ENCODE measurements at places on chromosomes 6 and 20.

DNA sequence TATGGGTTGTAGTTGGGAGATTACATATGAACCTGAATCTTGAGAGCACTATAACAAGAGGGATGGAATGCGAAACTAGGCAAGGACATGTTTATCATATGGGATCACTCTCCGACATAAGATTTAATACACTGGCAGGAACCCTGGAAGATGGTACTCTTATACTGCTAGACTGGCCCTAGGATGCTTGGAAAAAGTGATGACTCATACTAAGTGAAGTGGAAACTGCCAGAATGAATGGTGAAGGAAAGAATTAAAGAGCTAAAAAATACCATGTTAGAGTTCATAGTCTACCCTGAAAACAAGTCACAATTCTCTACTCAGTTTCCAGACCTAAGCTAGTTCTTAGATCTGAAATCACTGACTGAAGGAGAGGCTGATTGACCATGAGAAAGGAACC, 45.5 kb upstream of the THEMIS start:
- DNase-seq, result no peak

DNA sequence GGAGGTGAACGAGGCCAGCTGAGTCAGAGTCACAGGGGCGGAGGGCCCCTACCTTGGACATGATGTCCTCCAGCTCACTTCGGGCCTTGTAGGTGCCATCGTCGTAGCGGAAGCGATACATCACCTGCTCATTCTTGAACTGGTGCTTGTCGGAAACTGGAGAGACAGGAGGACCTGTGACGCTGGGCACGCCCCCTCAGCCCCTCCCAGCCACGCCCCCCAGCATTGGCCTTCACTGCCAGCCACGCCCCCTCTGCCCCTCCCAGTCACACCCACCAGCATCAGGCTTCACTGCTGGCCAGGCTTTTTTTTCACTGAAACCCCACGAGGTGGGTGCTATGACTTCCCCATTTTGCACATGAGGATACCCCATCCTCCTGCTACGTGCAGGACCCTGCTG, 148.2 kb downstream of the PREX1 start:
- no peak for DNase-seq

DNA sequence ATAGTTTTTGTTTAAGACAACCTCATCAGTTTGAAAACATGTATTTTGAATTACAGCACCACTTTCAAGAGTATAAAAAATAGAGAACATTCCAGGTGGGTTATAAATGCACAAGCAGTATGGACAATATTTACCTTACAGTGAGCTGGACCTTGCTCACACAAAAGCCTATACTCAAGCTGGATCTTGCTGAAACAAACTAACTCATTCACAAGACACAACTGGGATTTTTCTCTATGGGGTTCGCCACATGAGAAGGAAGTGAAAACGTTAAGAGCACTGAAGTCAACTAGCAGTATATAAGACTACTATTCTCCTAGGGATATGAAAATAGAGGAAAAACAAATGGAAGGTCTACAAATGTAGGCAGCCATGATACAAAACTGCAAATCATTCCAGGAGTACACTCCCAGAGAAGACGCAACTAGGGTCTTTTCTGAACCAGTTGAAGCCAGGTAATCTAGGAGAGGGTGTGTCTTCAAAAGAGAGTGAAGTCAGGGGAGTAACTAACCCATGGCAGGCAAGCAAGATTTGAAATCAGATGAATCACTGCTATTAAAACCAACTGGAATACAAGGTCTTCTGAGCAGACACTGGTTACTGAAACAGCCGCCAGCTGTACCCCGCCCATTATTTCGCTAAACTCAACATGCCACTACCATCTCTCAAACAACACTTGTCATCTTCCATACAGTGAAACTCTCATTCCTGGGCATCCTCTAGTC, 26.5 kb downstream of the STAU1 start:
- DNase-seq, result no peak

- DNase-seq, result no peak
Measured at GRCh38 chr20:19251958-19252357, 39.5 kb downstream of the SLC24A3 start.

- DNase-seq, result no peak
Measured at GRCh38 chr20:21550587-21550986, 36.7 kb upstream of the NKX2-2 start.

- DNase-seq, result no peak
Measured at GRCh38 chr6:129432738-129433137, 277.2 kb downstream of the ARHGAP18 start.

DNA sequence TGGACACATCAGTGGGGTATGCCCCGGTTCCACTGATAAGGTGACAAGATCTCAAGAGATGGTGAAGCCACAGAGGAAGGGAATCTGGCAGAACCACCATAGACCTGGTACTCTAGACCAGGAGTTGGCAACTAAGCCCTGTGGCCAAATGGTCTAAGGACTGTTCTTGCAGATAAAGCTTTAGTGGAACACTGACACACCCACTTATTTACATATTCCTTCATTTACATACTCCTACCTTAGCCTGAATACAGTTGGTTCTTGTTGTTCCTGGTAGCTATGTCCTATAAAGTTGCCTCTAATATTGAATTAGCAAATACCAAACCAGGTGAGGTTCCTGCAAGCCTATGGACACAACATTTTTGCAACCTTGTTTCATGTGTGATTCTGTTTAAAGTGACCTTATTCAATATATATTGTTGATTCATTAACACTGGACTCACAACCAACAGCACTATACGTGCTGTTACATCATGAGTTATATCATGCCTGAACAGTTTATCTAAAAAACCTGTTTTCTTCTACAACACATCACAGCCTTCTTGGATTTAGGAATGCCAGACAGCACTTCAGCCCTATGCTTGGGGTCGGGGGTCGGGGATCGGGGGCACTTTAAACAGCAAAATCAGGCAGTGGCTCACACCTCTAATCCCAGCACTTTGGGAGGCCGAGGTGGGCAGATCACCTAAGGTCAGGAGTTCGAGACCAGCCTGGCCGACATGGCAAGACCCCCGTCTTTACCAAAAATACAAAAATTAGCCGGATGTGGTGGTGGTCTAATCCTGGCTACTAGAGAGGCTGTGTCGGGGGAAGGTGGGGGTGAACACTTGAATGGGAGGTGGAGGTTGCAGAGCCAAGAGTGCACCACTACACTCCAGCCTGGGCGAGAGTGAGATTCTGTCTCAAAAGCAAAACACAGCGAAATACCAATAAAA, 2.5 kb downstream of the CCDC167 start:
- DNase-seq, result no peak

GRCh38 chr20:32516583-32517517, 68.3 kb downstream of the NOL4L start:
- DNase-seq, result no peak

DNA sequence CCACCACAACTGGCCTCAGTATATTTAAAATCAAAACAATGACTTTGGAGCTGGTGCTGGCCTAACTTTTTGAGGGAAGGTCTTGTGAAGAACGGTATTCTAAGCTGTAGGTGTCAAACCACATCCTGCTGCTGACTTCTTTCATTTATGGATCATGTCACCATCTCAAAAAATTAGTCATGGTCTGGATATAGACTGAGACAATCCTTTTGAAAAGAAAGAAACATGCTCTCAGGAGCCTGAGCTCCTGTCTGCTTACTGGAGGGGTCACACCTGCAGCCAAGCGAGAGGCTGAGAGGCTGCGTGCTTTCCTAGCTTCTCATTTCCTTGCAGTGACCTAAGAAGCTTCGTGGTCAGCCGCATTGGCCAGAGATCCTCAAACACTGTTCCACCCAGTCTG, 55.2 kb downstream of the TIAM2 start:
- peak; percentile 37 for DNase-seq

- DNase-seq, result no peak
Measured at GRCh38 chr6:143585716-143586115, 74.2 kb upstream of the FUCA2 start.

DNA sequence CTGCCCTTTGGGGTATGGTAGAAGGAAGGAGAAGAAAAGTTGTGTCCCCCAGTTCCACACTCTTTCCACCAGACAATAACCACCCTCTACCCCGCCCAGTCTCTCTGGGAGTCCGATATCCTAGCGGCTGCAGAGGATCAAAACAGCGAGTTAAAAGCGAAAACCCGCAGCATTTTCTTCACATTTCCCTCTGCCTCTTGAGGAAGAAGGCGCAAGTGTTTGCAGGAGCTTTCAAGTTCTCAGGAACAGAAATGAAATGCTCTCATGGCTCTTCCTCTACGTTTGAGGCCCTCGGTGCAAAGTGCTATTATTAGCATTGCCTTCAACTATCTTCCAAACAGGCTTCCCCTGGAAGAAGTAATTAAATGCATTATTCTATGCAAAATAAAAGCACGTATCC, 52.2 kb upstream of the CCDC167 start:
- DNase-seq, result no peak

DNA sequence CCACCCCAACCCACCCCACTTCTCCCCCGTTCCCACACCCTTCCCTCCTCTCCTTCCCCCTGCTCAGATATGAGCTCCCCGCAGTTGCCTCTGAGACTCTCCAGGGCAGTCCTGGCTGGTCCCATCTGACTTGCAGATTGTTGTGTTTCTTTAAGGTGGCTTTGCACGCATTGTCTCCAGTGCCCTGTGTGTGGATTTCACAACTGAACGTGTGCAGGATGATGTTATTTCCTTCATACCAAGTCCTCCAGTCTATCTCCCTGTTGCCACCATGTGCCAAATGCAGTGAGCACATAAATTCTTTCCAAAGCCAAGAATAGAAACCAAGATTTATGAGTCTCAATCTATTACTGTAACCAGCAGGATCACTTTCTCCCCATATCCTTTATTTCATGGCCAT, 79.1 kb downstream of the TMEM242 start:
- no peak for DNase-seq

- DNase-seq, result no peak
Measured at GRCh38 chr6:138400326-138400725, 3.7 kb upstream of the HEBP2 start.

- no peak for DNase-seq
Measured at GRCh38 chr20:20691477-20692235, 20.8 kb downstream of the RALGAPA2 start.

DNA sequence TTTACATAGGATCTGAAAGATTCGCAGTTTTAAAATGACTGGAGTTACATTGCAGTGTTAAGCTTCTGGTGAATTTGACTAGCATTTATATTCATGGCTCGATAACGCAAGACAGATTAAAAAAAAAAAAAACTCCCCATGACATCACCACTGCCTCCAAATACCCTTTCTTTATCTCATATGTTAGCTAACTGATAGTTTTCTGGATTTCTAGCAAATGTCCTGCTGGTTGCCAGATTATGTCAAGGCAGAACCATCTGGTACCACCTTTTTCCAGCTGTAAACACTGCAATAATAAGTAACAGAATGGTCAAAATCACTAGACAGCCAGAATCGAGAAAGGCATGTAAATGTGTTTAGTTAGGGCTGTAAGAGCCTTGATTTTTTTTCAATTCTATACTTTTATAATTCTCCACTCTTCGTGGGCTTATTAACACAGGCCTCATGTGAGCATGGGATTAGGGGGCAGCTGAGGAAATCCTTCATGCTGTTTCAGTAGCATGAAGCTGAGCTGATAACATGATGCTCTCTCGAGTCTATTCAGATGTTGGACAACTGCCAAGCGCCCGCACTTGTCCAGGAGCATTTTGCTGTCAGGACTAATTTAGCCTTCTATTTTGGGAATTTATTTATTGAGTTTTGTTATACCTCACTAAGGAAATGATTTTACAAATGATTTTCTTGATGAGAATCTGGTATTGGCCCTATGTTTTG, 166.0 kb upstream of the SCGN start:
- DNase-seq, result no peak

GRCh38 chr6:30399390-30400058, 54.6 kb downstream of the RPP21 start:
- DNase-seq, result no peak

DNA sequence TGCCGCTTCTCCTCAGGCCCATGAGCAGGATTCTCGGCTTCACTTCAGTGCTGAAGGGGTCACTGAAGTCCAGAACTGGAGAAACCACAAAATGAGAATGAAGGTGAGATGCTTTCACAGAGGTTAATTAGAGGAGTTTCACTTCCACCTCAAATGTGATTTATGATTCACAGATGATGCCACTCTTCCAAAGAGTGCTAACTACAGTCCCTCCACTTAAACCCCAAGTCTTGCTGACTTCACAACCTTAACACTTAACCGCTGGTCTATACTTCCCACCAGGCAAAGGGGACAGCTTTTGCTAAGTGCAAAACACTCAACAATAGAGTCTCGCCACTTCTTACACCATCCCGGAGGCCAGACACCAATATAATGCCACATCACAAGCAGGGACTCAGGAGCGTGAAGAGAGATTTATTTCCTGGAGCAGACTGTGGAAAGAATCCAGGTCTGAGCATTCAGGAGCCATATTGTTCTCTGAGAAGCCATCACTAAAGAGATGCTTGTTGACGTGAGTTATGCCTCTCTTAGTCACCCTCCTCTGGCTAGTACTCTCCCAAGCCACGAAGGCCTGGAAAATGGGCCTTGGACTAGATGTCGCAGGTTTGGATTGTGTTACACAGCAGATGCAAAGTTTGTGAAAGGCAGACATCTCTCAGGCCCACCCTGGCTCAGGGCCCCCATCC, 24.4 kb downstream of the RRAGD start:
- DNase-seq, result no peak

DNA sequence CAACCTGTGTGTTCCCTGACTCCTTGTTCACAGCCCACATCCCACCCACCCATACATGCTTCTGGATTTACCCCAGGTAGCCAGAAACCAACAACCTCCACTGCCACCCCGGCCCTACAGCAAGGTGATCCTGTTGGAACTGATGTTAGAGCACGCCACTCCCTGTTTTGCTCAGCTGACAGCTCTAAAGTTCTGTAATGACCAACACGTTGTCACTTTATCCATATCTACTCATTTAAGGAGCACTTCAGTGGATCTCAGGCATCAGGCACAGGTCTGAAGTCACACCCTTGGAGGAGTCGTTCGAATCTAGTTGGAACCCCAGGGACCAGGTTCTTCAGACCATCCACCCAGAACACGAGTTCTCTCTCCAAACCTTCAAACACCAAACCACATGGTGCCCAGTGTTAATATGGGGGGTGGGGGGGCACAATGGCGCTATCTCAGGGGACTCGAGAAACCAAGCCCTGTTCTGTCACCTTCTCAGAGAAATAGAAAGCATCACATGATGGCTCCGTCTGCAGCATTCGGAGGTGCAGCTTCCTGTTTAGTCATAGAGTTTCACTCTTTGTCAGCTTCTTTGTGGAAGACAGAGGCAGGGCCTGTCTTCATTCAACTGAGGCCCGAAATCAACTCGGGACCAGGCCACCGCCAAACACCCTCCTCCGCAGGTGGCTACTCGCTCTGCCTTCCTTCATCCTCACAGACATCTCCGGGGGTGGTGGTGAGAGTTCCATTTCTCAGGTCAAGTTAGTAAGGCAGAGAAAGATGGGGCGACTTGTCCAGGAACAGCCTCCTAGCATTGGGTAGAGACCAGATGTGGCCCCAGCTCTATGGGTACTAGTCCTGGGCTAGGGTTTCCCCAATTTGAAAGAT, 142.2 kb downstream of the NFATC2 start:
- DNase-seq, result peak; percentile 87

- no peak for DNase-seq
Measured at GRCh38 chr6:167140589-167141474, 16.9 kb downstream of the GPR31 start.

GRCh38 chr6:168450917-168451316, 9.9 kb downstream of the SMOC2 start:
- DNase-seq, result no peak

GRCh38 chr6:80142586-80142985, 36.1 kb downstream of the BCKDHB start:
- DNase-seq, result no peak

GRCh38 chr6:28203201-28203600, 21.9 kb upstream of the ZSCAN9 start:
- DNase-seq, result no peak

GRCh38 chr20:41089555-41089954, 47.8 kb upstream of the PLCG1 start:
- DNase-seq, result no peak
